ENCODE measurements at places on chromosomes 7 and 10. TPM values are rescaled to one million over a fixed set of nuclear protein-coding genes. Genes with fewer than 3 reads are reported as not detected.
A peak's percentile ranks its signal among the peaks of the same experiment; 100 is the strongest.

- H3K4me3 ChIP-seq: no peak overlapping the region
- H3K4me1 ChIP-seq: no peaks in the 10 kb centered on the region
- peaks cover 13% of the 10 kb centered on the region for H3K27me3 ChIP-seq
Measured at GRCh38 chr7:26691886-26692285, 172.5 kb downstream of the SKAP2 start.

The BTBD16 gene
- not detected for total RNA-seq

DNA sequence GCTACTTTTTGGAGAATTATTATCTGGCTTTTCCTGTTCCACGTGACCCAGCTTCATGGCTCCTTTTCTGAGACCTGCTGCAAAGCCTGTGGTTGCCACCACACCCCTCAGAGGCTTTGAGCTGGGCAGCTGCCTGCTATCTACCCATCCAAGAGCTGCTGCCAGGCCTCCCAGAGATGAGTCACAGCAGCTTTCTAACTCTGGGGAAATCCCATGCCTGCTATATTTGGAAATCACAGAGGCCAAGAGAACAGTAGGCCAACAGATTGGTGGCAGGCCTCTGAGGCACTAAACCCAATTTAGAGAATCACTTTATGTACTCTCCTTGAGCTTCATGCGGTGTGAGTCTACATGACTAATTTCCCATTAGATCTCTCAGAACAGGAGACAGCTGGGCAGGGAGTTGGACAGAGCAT is 35.2 kb downstream of the SGCE start:
- H3K36me3 ChIP-seq: no peaks in the 10 kb centered on the region
- H3K27ac ChIP-seq: peak overlapping the region; percentile 34
- no peak overlapping the region for H3K4me3 ChIP-seq
- H3K4me1 ChIP-seq: peaks cover 5% of the 10 kb centered on the region
- peak; percentile 47 for DNase-seq

The INTS1 gene
- total RNA-seq: 42.4 TPM

- H3K4me1 ChIP-seq: no peaks in the 10 kb centered on the region
- H3K27me3 ChIP-seq: no peaks in the 10 kb centered on the region
- no peak overlapping the region for H3K4me3 ChIP-seq
- no peak overlapping the region for H3K27ac ChIP-seq
- no peak for DNase-seq
- no peaks in the 10 kb centered on the region for H3K36me3 ChIP-seq
Measured at GRCh38 chr10:24153537-24153936, 55.4 kb upstream of the KIAA1217 start.

GRCh38 chr10:122814493-122814892 is 31.2 kb downstream of the CUZD1 start:
- H3K27ac ChIP-seq: no peak overlapping the region
- no peak overlapping the region for H3K4me3 ChIP-seq
- no peak for DNase-seq
- no peaks in the 10 kb centered on the region for H3K36me3 ChIP-seq

The ZNF736 gene
- total RNA-seq: 21.7 TPM

DNA sequence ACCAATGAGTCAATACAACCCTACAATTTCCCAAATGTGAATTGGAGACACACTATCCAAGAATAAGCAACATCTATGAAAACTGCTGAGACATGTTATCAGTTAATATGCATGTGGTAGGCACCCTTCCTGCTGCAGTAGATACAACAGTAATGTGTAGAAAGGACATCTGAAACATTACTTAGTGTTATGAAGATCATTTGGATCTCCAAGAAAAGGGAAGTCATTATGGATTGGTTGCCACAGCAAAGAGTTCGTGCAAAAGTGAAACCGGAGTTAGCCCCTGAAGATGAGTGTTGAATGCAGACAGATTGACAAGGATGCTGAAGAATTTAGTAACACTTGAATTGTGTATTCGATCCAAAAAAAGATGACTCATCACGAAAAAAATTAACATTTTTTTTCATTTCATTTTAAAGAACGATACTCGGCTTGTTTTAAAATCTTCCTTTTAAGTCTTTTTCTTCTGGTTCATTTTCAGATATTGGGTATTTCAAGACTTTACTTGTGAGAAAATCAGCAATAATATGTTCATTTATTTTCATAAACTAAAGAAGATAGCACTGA is 322.4 kb upstream of the KLF6 start:
- no peaks in the 10 kb centered on the region for H3K27me3 ChIP-seq
- no peak overlapping the region for H3K27ac ChIP-seq
- no peak for DNase-seq
- H3K36me3 ChIP-seq: no peaks in the 10 kb centered on the region
- no peaks in the 10 kb centered on the region for H3K4me1 ChIP-seq
- H3K4me3 ChIP-seq: no peak overlapping the region
